ENCODE measurements at places on chromosomes 3 and 15.
A peak's percentile ranks its signal among the peaks of the same experiment; 100 is the strongest.

DNA sequence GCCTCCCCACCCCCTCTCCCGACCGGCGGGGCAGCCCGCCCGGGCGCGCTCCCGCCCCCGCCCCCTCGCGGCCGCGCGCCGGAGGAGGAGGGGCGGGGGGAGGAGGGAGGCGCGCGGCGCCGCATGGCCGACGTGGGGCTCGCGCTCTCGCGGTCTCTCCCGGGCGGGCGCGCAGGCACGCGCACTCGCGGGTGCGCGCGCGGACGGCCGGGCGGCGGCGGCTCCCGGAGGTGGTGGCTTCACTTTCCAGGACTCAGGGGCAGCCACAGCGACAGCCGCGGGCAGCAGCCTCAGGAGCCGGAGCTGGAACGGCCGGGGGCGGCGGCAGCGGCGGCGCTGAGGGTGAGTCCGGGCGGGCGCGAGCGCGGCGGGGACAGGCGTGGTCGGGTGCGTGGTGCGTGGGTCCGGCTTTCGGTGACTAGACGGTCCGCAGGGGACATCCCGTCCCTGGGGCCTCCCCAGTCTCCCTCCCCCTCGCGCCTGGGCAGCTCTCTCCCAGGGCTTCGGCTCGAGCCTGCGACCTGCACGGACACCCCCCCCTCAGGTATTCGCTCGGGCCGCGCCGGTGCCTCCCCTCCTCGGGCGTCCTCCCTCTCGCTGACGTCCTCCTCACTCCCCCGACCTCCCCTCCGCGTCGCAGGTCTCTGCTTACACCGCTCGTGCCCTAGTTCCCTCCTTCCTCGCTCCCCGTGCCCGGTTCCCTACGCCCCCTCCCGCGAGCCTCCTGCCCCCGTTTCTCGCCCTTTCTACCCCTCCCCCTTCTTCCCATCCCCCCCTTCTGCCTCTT, at the start of gene UBE2E2:
UBE2E2 (plus strand) TSS at position 407 of the 787 bp plus-strand sequence.
- DNase-seq, result peak; percentile 48

- no peak for DNase-seq
Observed at GRCh38 chr15:49185473-49185872, 15.4 kb downstream of the GALK2 start.

- peak; percentile 34 for DNase-seq
Observed at GRCh38 chr15:31325595-31326155, 960 bp upstream of the KLF13 start.

DNA sequence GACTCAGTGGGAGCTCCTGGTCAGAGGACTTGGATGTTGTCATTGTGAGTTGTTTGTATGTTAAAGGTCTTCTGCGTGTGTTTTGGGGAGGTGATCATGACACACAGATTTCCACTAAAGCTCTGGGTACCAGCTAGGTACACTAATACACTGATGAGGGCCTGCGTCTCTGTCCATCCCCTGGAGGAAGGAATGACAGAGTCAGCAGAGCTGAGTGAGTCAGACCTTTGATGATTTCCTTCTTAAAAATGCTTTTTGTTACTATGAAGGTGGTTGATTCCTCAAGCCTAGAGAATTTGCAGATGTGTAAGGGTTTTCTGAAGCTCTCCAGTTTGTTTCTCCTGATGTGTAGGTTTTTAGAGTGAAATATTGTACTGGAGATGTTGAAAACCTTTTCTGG, 424.1 kb upstream of the TPM1 start:
- no peak for DNase-seq

DNA sequence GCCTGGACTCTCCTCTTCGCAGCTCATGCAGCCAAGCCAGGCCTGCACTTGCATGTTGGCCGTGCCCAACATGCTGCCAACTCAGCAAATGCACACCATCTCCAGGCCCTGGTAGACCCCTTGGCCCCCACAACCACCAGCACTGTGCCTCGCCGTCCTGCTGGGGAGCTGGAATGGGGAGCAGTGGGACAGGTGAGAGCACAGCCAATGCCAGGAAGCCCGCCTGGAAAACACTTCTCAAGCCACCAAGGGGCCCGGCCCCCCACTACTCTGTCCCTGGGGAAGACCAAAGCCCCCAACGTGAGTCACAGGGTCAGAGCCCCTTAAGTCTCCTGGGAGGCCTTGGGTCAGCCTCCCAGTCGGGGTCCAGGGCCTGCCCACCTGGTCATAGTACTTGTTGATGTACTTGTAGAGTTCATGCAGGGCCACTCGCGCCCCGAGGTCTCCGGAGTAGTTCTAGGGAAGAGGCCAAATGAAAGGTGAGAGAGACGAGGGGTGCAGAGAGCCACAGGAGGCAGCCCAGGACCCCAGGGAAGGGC, 24.5 kb downstream of the PLXNB1 start:
- DNase-seq, result no peak

- DNase-seq, result no peak
Observed at GRCh38 chr3:94069194-94069813, 6.4 kb downstream of the NSUN3 start.

DNA sequence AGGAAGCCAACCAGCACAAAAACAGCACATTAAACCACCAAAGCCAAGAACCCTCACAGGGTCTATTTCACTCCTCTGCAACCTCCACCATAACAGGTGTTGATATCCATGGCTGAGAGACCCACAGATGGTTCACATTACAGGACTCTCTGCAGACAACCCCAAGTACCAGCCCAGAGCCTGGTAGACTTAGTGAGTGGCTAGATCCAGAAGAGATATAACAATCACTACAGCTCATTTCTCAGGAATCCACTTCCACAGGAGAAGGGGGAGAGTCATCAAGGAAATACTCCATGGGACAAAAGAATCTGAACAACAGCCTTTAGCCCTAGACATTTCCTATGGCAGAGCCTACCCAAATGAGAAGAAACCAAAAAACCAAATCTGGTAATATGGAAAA, 168.1 kb upstream of the CD96 start:
- DNase-seq, result no peak

DNA sequence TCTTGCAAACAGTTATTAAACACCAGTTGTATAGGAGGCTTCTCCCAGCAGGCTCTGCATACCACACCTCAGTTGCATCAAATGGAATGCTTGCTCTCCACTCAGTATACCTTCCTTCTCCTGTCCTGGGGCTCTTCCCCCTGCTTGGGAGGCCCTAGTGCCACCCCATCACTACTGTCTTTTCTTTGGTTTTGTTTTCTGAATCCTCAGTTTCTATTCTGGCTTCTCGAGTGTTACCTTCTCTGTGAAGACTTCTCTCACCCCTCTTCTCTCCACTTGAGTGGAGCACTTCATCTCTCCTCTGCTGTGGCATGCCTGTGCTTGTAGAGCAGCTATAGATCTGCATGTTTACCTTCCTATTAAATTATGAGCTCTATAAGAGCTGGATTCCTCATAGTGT, 75.7 kb upstream of the TPRG1 start:
- DNase-seq, result no peak

- no peak for DNase-seq
Observed at GRCh38 chr3:77526573-77527113, 486.7 kb downstream of the ROBO2 start.

Measured in stimulated activated CD4-positive, alpha-beta T cell treated with anti-CD3 and anti-CD28 coated beads, Interleukin-15, amount 100 ng/mL, for 1 hour (primary cell).